H1 (cell line): ENCODE measurements at places on chromosomes 1 and 21.

DNA sequence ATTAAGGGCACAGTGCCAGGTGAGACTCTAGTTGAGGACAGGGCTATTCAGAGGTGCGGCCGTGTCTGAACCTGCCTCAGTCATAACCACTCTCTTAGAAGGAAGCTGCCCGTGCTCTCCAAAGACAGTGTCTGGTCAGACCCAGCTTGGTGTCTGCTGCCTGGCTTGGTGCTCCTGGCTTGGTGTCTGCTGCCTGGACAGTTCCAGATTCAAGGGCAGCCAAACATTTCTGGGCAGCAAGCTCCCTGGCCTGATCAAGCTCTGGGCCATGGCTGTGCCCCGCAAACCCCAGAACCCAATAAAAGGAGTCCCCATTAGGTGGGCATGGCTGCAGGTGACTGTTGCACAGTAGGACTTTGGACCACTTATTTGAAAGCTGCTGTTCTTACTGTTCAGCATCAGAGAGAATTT is 27.7 kb downstream of the NEK2 start:
- DNase-seq, result no peak

DNA sequence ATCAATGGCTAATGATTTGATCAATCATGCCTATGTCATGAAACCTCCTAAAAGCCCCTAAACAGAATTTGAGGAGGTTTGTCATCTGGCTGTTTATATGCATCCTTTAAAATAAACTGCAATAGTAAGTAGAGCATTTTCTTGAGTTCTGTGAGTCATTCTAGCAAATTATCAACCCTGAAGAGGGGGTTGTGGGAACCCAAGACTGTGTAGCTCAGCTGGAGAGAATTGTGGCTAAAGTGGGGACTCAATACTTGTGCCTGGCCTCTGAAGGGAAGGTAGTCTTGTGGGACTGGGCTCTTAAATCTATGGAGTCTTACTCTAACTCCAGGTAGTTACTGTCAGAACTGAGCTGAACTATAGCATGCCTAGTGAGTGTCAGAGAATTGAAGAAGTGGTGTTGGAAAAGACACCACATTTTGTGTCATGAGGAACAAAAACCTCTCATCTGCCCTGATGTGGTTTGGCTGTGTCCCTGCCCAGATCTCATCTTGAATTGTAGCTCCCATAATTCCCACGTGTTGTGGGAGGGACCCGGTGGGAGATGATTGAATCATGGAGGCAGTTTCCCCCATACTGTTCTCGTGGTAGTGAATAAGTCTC is 402.4 kb downstream of the USH2A start:
- no peak for DNase-seq

GRCh38 chr21:40505681-40506080 is 341.3 kb downstream of the DSCAM start:
- no peak for DNase-seq

DNA sequence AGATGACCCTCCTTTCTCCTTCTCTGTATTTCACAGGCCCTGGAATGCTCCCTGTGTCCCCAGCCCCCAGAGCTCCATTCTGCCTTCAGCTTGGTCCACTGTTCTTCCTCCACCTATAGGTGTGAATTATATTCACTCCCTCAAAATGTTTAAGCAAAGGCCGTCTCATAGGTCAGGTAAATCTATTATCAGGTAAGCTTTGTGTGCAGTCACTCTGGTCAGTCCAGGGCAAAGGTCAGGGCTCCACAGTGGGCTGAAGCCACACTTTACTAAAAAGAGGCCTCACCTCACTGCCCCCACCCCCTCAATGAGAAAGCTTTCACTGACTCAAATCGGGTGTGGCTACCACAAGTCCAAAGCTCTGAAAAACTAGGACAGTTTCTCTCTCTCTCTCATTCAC is 65.9 kb downstream of the DNTTIP2 start:
- no peak for DNase-seq

DNA sequence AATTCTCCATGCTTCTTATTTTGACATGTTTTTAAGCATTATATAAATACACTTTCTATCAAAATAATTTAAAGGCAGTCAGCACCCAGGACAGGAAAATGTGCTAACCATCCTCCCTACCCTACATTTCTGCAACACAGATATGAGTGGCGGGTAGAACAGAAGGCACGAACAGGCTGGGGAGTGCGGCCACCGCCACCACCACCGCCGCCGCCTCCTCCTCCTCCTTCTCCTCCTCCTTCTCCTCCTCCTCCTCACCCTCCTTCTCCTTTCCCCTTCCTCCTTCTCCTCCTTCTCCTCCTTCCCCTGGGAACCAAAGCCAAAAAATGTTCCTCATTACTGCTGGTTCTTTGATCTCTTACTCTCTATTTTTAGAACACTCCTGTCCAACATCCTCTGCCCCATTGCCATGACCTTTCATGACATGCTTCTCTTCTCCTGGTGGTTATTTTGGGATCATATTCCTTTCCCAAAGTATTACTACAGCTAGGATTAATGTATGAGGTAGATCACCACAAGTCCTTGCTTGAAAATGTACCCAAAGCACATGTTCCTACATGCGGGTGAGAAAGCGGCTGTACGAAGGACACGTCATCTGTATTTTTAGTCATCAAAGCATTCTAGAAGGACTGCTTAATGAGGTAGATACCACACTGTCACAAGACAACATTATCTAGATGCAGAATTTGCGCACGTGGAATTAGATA is 24.5 kb upstream of the CCN1 start:
- no peak for DNase-seq
